Activated CD4-positive, CD25-positive, alpha-beta regulatory T cell treated with anti-CD3 and anti-CD28 coated beads, Interleukin-2, amount 50 U/mL, for 72 hours (primary cell): ENCODE measurements at places on chromosomes 4 and X.
A peak's percentile ranks its signal among the peaks of the same experiment; 100 is the strongest.

DNA sequence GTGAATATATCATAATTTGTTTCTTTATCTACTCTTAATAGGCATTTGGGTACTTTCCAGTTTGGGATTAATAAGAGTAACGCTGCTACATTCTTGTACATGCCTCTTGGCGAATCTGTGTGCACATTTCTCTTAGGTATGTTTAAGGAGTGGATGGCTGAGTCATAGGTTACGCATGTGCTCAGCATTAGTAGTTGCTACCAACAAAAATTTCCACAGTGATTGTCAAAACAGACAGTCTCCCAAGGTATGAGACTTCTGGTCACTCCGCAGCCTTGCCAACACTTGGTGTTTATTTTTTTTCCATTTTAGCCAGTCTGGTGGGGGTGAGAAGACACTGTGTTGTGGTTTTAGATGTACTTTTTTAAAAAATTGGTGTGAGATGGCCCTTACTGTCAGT is 44.6 kb downstream of the FGFBP1 start:
- DNase-seq: no peak

- no peak for DNase-seq
Observed at GRCh38 chr4:20603671-20604313, 96.5 kb upstream of the PACRGL start.

DNA sequence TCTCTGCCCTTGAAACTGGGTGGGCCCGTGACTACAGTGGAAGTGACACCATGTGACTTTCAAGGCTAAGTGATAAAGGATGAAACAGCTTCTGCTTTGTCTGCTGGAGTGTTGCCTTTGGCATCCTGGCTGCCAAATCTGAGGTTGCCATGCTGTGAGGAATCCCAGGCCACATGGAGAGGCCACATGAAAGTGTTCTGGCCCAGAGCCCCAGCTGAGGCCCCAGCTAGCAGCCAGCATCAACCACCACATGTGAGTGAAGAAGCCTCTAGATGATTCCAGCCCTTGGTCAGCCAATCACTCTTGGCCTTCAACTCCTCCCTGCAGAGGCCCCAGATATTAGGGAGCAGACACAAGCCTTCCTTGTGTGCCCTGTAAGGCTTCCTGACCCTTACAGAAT is 94.4 kb upstream of the BCOR start:
- DNase-seq: no peak

GRCh38 chrX:120791013-120791643 is 84.5 kb downstream of the CT47B1 start:
- DNase-seq: no peak

- no peak for DNase-seq
Observed at GRCh38 chrX:19772822-19773628, 114.4 kb downstream of the SH3KBP1 start.

DNA sequence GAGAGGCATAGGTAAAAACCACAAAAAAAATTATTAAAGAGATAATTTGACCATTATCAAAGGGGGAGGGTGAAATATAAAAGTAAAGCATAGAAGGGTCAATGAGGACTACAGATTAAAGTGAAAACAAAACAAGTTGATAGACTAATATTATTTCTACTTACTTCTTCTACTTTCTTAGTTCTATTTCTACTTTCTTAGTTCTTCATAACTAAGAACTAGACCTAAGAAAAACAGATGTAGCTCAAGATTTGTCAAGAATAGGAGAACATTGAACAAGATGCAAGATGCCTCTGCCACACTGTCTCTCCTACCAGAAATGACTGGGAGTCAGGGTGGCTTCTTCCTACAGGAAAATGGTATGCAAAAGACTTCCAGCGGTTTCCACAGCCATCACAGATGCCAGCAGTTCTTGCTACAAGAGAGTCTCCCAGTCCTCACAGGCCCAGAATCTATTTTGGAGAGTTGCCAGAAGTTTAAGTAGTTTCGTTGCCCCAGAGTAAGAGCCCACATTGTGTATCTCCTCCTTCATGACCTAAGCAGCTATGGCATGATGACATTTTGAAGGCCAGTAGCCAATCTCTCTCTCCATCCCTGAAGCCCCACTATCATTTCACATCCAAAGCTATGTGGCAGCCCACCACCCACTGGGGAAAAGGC is 42.9 kb upstream of the DDX60 start:
- DNase-seq: no peak

DNA sequence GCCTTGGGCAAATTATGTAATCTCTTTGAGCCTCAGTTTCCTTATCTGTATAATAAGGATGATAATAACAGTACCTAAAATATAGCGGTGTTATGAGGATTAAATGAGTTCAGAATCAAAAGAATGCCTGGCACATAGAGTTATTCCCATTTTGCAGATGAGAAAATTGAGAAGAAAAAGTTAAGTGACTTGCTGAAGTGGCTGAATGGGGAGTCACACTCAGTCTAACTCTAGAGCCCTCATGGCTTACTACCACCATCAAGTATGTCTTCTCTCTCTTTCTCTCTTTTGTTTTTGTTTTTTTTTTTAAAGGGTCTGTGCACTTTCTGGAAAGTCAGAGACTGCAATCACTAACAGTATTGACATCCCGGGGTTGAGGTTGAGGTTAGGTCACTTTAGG is 615 bp downstream of the CACNA1F start:
- no peak for DNase-seq

DNA sequence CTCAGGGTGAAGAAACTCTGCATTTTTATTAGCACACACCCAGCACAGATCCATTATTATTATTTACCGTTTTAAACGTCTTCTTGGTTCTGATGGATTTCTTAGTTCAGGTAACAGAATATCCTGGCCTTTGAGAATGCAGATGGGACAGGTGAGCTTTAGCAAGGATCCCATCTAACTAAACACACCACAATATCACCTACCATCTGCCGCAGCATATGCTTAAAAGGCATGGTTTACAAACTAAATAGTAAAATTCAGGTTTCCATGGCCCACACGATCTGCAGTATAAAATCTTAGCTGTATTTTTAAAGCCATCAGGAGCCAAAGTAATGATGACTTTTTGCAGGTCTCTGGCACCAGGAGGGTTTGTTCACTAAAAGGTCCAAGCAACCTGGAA is 31.7 kb upstream of the GATB start:
- no peak for DNase-seq

DNA sequence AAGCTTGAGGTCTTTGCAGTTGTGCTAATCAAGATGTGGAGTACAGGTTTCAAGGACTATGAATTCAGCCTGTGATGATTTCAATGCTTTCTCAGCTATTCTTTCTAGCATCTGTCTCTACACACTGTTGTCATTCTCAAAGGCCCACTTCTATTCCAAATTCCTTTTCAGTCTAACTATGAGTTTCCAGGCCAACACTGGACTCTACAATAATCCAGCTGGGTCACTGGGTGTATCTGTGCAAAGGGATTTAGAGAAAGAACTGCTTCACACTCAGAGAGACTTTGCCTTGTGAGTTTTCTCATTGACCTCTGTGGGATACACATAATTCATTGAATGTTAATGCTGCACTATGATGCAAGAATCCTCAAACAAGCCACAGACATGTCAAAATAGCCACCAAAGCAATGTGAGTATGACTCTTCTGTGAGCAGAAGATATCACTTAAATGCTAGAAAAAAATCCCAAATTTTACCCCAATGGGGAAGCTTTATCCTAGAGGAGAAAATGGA is 171.8 kb upstream of the CLNK start:
- DNase-seq: no peak

GRCh38 chr4:120844528-120844921 is 78.0 kb downstream of the PRDM5 start:
- no peak for DNase-seq

DNA sequence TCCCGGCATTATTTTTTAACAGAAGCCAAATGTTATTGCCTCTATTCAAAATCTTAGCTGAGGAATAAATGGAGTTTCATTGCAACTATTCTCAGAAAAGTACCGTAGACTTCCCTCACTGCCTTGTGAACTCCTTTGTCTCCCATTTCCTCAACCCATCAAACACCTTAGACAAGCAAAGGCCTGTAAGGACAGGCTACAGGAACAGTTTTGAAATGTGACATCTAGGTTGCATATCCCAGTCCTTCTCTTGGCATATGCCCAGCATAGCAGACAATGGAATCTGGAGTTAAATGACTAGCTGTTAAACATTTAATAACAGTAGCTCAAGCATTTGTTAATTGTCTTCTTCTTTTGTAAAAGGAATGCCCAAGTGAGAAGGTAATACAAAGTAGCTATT is 1371.7 kb downstream of the STIM2 start:
- no peak for DNase-seq

DNA sequence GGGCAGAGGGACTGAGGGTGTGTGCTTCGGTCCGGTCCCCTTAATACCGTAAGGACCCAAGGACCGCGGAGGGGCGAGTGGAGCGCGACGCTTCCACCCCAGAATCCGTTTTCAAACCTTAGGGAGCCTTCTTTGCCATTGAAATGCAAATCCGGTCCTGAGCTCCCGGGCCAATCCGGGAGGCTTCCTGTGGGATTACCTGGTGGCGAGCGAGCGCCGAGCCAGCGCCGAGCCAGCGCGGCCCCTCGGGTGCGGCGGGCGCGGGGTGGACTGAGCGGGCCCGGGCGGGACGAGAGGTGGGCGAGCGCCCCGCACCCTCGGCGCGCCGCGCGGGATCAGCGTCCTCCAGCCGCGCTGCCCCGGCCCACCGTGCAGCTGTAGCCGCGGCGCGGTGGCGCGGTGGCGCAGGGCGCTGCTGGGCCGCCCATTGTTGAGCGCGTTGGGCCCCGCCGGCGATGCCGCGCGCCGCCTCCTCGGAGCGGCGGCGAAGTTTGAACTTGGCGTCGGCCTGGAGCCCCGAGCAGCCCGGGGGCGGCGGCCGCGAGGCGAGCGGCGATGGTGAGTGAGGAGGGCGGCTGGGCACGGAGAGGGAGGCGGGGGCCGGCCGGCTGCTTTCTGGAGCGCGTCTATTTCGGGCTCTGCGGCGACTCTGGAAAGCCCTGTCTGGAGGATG is 208.7 kb downstream of the SOWAHB start:
- DNase-seq: no peak

DNA sequence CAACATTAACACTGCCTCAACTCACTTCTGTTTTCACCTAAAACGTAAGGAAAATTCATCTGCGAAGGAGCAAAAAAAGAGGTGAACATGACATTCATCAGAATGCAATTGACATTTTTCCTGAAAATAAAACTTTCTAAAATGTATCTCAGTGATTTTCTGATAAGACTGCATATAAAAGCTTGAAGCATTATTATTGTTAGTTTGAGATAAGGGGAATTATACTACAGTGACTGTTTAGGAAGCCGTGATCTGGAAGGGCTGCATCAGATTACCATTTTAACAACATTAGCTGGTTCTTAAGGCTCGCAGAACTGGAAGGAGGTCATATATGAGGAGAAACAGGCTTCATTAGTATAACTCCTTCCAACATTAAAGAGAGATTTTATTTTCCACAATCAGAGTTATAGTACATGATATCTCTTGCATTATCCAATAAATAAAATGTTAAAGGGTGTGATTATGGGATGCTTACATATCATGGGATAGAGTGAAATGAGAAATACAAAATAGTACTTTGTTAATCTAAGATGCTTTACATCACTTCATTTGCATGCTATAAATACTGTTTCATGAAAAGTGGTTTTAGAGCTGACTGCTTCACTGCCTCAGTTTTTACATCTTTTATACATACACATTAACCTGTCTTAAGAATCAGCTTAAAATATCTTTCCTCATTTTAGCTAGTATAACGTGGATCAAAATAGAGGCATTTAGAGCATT is 1820.1 kb upstream of the TENM3 start:
- no peak for DNase-seq

- DNase-seq: no peak
Observed at GRCh38 chr4:118307643-118308042, 45.2 kb downstream of the PRSS12 start.

GRCh38 chr4:183443655-183444213 is 702 bp upstream of the CDKN2AIP start:
- DNase-seq: no peak

DNA sequence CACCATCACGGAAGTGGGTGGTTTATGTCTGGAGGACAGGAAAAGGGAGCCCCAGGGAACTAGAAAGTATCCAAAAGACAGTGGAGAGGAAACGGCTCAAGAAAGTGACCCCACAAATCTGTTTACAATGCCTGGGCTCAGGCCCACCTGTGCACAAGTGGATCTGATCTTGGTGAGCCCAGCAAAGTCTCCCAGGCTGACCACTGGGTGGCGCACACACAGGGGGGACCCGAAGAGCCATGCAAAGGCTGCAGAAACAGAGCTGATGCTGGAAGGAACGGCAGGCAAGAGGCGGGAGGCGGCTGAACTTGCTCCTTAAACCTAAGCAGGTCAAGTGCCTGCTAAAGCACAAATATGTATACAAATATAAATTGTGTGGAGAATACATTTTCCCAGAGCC is 9.6 kb downstream of the HAUS7 start:
- peak; percentile 44 for DNase-seq

GRCh38 chr4:2691952-2692435 is 64.1 kb downstream of the TNIP2 start:
- DNase-seq: no peak

DNA sequence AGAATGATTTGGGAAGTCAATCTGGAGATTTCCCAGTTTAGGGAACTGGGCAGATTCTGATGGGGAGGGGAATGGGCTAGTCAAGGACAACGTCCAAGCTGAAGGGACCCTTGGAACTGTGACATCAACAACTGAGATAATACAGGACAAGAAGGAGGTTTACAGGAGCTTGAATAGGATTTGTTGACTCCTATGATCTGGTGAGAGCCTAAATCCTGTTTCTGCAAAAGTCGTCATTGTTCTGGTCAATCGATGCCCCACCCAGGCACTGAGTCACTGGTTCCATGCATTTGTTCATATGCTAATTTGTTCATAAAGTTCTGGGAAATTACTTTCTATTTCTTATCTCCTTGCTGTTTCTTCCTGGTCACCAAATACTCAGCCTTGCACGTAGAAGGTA is 15.3 kb upstream of the PDGFRA start:
- DNase-seq: no peak

DNA sequence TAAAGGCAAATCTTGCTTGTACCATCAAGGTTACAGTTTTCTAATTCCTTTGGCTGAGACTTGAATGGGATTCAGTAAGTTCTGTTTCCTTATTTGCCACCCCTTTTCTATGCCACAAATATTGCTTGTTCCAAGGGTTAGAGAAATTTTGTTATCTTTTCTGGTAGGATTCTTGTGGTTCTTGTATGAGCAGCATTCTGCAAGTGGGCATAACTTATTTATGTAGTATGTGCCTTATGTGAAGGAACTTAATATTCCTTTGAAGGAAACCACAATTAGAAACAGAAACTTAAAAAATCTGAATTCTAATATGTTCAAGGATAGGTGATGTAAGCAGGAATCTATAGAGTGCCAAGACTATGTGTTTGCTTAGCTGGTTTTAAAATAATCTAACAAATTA is 53.1 kb upstream of the TSPAN5 start:
- no peak for DNase-seq

DNA sequence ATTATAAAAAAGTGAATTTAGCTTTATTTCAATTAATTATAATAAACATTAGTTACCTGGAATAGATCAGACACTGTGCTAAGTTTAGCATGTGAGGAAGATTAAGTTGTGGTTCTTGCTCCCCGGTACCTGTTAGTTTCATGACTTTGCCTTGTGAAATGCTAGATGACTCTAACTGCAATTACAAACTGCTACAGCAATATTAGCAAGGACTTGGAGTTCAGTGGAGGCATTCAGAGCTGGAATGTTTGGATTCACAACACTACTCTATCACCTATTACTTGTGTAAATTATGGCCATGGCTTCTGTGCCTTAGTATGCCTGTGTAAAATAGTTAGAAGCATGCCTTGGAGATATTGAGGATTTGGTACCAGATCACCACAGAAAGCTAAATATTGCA is 21.4 kb upstream of the ANXA10 start:
- no peak for DNase-seq

- no peak for DNase-seq
Observed at GRCh38 chr4:112063260-112063659, 82.0 kb upstream of the FAM241A start.
